Activated T-cell treated with anti-CD3 and anti-CD28 coated beads, Interleukin-2, amount 50 U/mL, for 48 hours (primary cell): ENCODE measurements at places on chromosomes 4 and X.

DNA sequence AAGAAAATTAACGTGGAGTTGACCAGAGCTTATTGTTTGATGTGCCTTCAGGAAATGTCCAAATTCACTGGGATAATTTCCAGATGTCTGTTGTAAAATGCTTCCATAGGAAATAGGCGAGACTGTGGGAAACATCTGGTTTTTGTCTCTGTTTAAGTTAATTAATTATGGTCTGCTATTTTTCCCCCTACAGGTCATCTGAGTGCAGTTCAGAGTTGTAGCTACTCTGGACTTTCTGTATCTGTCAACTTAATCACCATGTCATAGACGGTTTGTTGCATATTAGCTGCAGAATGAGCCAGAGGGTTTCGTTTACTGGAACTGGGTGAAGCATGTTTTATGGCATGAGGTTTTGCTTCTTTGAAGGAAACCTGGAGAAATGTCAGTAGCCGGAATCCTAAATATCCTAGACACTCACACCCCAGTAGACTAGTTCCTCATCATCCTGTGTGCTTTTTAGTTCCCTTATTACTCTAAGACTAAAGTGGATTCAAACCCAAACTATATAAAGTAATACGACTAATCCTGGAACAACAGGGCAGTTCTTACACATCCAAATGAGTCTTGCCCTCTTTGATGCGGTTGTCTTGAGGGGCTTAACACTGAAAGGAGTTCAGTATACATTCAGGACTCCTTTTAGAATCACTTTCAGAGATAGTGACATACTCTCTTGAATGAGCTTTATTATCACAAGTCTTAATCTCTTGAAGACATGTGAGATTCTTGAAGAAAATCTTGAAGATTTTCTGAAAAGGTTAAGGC lies 62.5 kb downstream of the PPEF1 start:
- DNase-seq, result no peak

- no peak for DNase-seq
Measured at GRCh38 chrX:140713174-140713539, 3.6 kb downstream of the LINC00632 start.

DNA sequence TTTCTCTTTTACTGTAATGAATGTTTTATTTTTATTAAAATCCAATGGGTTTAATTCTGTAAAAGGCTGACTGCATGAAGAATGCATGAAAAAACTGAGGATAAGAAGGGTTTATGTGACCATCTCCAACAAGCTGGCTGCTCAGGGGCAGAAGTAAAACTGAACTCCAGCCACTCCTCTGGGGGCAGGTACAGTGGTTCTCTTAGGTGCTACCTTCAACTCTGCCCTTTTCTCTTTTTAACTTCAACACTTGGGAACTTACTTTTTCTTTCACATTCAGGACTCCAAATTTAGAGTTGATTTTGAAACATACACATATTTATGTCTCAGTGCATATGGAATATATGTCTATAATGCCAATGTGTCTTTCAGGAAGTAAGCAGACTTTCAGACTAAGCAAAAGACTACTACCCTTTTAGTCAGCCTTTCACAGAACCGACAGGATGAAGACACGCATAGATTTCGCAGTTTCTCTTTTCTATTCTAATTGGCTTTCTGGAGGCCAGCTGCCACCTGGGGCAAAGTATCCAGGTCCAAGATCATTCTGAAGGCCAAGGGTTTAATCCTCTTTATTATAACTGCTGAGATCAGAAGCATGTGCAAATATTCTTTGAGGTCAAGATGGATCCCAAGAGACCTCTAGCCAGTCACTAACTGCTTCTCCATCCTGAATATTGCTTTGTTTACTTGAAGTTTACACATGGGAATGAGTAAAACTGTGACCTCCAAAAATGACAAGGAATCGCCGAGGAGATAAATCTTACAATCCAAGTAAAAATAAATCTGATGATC lies 30.7 kb downstream of the HS3ST1 start:
- DNase-seq, result no peak

DNA sequence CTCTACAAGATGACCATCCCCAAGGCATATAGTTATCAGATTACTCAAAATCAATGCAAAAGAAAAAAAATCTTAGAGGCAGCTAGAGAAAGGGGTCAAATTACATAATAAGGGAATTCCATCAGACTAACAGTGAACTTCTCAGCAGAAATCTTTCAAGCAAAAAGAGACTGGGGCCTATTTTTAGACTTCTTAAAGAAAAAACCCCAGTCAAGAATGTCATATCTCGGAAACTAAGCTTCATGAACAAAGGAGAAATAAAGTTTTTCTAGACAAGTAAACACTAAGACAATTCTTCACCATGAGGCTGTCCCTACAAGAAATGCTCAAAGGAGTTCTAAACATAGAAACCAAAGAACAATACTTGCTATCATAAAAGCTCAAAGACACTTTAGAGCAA lies 51.7 kb downstream of the RAB28 start:
- no peak for DNase-seq

- no peak for DNase-seq
Measured at GRCh38 chr4:72376901-72377300, 192.1 kb downstream of the ADAMTS3 start.

DNA sequence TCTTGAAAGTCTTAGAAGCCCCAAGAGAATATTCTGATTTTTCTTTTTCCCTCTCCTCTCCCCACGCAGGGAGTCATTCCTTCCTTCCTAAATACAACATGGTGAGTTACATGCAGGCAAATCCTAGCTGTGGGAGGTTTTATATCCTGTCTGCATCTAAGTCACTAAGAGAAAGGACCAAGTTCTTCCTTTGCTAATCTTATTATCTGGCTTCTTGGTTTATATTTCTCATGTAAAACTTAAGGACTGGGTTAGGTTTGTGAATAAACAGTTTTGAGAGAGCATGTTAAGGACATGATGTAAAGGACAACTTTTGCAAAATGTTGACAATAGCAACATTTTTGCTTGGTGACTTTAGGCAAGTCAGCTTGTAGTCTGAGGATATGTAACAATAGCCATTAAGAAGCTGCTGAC lies 5.1 kb upstream of the CXCL9 start:
- no peak for DNase-seq

- DNase-seq, result peak; percentile 7
Measured at GRCh38 chr4:4423706-4424498, 37.0 kb downstream of the NSG1 start.

GRCh38 chr4:26028793-26029567 lies 115.0 kb downstream of the SMIM20 start:
- DNase-seq, result peak; percentile 86

- no peak for DNase-seq
Measured at GRCh38 chrX:71171110-71171801, 26.6 kb downstream of the NLGN3 start.

DNA sequence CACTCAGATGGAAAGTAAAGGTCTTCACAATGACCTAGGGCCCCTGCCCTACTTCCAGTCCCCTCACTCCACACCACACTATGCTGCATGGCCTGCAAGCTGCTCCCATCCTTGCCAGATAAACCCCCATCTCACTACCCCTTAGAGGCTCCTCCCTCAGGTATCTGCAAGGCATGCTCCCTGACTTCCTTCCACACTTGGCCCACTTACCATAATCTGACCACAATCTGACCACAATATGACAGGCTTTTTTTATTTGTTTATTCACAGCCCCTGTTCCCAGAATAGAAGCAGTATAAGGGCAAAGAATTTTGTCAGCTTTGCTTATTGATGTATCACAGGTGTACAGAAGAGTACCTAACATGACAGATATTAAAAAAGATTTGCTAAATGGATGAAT lies 124.7 kb downstream of the CAMK2D start:
- no peak for DNase-seq

- DNase-seq, result no peak
Measured at GRCh38 chr4:129614611-129615010, 518.7 kb downstream of the C4orf33 start.

- DNase-seq, result no peak
Measured at GRCh38 chrX:8288590-8288989, 117.5 kb upstream of the VCX2 start.

- no peak for DNase-seq
Measured at GRCh38 chr4:114519368-114519767, 79.2 kb upstream of the UGT8 start.

DNA sequence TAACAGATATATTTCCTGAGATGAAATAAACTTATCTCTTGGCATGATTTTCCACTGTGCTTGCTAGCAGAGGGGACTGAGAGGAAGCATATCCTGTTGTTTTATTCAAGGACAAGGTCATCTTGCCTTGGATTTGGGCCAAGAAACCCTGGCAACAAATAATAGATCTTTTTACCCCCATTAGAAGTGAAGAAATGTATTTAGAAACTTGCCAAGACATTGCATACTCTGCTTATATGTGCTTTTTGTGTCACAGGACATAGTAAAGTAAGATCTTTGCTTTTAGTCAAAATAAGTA lies 170.2 kb downstream of the RAPGEF2 start:
- DNase-seq, result no peak

DNA sequence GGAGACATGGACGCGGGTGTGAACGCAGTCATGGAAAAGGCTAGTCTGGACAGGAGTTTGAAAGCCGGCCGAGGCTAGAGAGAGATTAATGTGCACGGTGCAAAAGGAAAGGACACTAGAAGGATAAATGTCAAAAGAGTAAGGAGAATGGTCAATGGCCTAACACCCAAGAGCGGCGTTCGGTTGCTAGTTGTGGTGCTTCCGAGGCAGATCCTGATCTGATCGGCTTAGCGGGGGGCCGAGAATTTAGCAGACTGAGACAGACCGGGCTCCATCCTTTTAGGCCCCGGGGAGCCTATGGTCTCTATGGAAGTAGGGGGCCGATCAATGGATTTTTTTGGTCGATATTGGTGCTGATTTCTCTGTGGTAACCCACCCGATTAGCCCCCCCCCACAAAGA lies 6.9 kb downstream of the GAGE10 start:
- no peak for DNase-seq

DNA sequence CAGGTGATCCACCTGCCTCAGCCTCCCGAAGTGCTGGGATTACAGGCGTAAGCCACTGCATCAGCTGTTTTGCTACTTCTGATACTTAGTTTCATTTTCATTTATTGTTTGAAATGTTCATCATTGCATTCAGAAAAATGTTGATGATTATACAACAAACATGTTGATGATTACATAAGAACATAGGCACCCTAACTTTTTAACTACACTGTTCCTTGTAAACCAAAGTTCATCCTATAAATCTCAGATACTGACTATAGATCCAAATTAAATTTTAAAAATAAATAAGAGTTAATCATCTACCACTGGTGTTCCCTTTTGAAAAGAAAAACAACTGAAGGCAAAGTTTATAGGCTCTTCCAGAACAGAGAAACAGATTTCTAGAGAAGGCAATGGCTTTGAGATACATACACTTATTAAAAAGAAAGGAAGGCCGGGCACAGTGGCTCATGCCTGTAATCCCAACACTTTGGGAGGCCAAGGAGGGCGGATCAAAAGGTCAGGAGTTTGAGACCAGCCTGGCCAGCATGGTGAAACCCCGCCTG lies 23.4 kb downstream of the TRIM75 start:
- DNase-seq, result no peak

- no peak for DNase-seq
Measured at GRCh38 chr4:113467581-113467980, 294.0 kb downstream of the CAMK2D start.

- no peak for DNase-seq
Measured at GRCh38 chr4:6267573-6267972, 2.1 kb upstream of the WFS1 start.

- DNase-seq, result no peak
Measured at GRCh38 chr4:146647615-146648460, 9.1 kb downstream of the POU4F2 start.

DNA sequence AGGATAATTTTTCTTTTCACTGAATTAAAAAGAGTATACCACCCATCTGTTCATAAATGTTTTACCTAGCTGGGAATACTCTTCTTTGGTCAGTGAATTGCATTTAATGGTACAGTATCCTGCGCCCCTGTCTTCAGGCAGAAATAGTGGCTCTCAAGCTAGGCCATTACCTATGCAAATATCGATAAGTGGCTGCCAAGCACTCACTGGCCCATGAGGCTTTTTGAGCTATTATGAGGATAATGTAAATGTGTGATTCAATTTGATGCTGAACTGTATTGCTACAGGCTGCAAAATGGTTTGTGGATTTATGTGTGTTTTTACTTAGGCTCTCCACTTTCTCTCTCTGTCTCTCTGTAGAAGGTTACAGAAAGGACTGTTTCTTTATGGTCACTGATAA lies 30.1 kb upstream of the MTMR1 start:
- no peak for DNase-seq

GRCh38 chr4:170949084-170949483 lies 859.3 kb upstream of the AADAT start:
- no peak for DNase-seq

DNA sequence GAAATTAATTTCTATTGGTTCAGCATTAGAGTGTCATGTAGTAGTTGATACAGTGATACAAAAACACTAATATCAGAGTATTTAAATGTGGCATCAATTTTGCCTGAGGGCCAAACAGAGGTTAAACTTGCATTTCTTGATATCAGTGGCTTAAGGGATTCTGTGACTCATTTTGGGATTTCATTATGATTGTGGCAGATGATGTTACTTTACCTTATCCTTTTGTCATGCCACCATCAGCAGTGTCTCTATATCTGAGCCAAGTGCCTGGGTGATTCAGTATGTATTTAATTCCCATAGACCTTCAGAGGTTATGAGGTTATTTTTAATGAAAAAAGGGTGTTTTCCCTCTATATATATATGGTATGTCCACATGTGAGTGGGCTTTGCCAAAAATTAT lies 582.9 kb downstream of the ADGRL3 start:
- DNase-seq, result no peak

GRCh38 chrX:96683997-96684338 lies 674 bp upstream of the DIAPH2 start:
- no peak for DNase-seq

GRCh38 chrX:105424729-105425128 lies 204.2 kb upstream of the TEX13A start:
- DNase-seq, result no peak

DNA sequence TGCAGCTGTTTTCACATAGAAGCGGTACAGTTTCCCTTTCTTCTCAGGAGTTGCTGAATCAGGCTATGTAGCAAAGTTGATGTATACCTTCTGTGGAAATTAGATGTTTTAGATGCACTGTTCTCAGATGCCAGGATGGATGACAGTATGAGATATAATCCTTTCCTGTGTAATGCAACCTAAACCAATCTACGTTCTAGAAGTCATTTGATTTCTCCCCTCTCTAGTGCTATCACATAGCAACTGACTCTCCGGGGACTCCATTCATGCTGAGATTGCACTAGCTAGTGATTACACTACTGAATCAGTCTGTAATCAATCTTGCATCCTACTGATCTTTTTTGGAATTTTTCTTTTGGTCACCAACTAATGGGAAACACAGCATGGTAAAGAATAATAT lies 1881.7 kb downstream of the PCDH7 start:
- DNase-seq, result no peak

- no peak for DNase-seq
Measured at GRCh38 chr4:7214359-7214758, 22.0 kb downstream of the SORCS2 start.

- no peak for DNase-seq
Measured at GRCh38 chr4:143441678-143442077, 71.8 kb upstream of the SMARCA5 start.

DNA sequence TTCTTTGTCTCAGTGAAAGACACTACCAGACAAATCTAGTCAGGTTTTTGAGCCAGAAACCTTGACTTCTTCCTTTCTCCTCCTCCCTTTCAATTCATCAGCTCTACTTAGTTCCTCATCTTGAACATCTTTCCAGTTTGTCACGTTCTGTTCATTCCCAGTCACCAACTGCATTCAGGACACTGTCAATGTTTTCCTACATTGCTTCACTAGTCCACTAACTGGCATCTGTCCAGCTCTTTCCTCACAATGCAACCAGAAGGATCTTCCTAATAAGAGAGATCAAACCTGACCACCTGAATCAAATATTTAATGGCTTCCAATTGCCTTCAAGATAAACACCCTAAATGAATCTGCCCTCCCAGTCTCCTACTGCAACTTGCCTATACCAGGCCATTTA lies 52.5 kb downstream of the SYNPO2 start:
- no peak for DNase-seq
